ENCODE measurements at places on chromosomes 6 and 20.

GRCh38 chr6:64330694-64331307, 695.2 kb downstream of the PHF3 start:
- DNase-seq, result no peak

DNA sequence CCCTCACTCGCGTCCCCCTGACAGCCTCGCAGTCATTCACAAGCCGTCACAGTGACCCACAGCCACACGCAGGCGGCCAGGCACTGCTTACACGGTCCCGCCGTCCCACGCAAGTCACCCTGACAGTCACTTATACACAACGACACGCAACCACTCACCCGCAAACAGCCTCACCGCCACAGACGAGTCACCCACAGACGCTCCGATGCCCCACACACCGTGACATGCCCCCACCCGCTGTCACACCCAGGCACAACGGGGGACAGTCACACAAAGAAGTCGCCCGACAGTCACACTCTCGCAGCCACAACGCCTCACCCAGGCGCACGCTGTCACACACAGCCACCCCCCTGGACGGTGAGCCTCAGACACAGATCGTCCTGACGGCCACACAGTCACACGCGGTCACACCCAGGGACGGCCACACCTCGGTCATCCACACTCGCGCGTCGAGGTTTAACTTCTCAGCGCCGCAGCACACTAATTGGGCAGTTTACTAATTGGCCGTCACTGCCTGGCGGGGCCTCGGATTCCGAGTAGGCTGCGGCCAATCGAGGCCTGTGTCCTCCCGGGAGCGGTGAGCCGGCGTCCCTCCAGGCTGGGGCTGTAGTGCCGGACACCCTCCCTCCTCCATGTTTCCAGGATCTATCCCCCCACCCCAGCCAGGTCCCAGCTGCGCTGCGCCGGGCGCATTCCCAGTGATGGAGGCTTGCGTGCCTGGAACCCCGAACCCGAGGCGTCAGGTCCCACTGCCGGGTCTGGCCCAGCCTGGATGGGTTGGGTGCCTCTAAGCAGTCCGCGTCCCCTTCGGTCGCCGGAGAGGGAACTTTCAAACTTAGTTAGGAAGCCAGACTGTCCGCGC, 790 bp downstream of the TOX2 start:
- DNase-seq, result peak; percentile 37

GRCh38 chr6:4133941-4134838, 1.2 kb downstream of the ECI2 start:
- DNase-seq, result peak; percentile 21

DNA sequence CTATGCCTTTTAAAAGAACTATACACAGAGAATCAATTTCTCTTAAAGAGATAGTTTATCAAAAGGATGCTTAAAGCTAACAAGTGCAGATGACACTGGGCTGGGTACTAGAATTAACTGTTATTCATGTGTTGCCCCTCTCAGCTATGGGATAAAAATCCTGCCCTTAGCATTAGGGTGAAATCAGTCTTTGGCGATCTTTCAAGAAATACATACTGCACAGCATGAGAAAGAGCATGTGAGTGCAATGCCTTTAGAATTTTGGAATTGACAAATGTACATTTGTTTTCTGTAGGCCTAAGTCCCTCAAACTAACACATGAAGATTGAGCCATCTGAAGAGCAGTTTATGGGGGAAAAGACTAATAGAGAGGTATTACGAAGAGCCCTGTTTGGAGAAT, 115.4 kb downstream of the ZFP64 start:
- DNase-seq, result peak; percentile 30

Measured in EL (cell line).